GM12892 (cell line): ENCODE measurements at places on chromosomes 3 and 15.

GRCh38 chr3:52233968-52234367 is 5.0 kb downstream of the TWF2 start:
- no peak for DNase-seq

DNA sequence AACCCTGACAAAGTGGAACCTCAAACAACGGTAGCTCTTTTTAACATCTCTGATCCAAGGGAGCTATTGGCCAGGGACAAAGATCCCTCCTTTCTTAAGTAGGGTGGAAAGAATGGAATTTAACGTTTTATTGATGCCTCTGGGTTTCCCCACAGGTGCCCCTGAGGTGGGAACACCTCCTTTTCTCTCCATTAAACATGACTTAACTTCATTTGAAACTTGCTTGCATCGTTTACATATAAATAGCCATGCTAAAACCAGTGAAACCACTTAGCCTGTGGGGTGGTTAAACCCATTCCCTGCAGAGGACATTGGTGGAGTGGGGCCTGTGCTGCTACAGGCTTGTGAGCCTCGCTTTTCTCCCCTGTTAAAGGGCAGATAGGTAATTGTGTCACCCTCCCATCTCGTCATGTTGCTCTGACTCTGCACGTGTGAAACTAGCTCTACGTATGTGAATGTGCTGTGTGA is 9.7 kb downstream of the CGNL1 start:
- DNase-seq: no peak

- DNase-seq: no peak
Observed at GRCh38 chr3:179265875-179266274, 15.0 kb upstream of the KCNMB3 start.

DNA sequence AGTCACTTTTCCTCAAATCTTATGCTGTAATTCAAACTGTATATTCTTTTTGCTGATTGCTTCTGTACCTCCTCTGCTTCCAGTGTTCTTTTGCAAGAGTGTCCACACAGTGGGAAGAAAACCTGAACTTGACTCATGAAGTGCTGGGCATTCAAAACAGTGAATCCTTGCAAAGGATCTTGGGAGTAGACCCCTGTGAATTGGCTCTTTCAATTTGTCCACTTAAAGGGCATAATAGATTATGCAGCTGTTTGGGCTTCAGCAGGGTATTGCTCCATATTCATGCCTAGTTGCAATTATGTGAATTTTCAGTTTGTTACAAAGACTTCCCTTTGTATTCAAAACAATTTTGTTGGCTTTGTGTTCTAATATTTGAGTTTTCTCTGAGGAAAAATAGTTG is 11.4 kb downstream of the ZFAND6 start:
- no peak for DNase-seq

GRCh38 chr3:133303430-133303829 is 96.4 kb upstream of the BFSP2 start:
- DNase-seq: no peak

- no peak for DNase-seq
Observed at GRCh38 chr3:127367593-127367992, 79.7 kb upstream of the PRR20G start.
